NCI-H187 (cell line): ENCODE measurements at places on chromosomes 2 and 18.

GRCh38 chr2:63581298-63581961 lies 6.8 kb downstream of the WDPCP start:
- no peak for DNase-seq

DNA sequence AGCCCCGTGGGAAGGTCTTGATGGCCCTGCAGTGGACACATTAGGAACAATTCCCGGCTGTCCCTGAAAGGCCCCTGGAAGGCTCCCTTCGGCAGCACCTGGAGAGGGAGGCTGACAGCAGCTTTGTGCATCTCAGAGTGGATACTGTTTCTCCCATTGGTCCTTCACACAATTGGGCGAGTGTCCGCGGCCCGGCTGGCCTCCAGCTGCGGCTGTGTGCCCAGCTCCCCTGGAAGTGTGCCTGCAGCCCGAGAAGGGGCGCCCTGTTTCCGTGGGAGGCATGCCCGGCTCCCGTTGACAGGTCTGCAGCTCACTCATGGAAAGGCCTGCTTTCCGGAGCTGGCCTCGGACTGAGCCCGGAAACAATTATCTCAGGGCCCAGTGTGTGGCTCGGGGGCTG lies 103.7 kb downstream of the LPIN1 start:
- DNase-seq: no peak

GRCh38 chr2:201122276-201122675 lies 6.3 kb downstream of the CFLAR start:
- no peak for DNase-seq

- DNase-seq: no peak
Observed at GRCh38 chr2:23584054-23584745, 199.2 kb downstream of the KLHL29 start.

- no peak for DNase-seq
Observed at GRCh38 chr2:236592821-236593220, 23.2 kb downstream of the ACKR3 start.

DNA sequence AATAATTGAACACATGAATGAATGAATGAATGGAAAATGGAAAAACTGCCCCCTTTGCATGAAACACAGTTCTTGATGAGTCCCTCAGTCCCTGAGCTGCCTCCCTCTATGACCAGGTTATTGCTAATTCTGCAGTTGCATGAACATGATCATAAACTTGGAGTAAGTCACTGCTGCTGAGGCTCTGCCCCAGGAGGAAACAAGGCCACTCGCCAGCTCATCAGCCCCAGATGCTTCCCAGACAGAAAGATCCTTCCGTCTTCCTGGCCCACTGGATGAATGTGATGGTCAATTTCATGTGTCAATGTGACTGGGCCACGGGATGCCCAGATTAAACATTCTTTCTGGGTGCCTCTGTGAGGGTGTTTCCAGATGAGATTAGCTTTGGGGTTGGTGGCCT lies 16.4 kb downstream of the GPR45 start:
- no peak for DNase-seq

- no peak for DNase-seq
Observed at GRCh38 chr2:118119158-118119727, 31.0 kb downstream of the INSIG2 start.

DNA sequence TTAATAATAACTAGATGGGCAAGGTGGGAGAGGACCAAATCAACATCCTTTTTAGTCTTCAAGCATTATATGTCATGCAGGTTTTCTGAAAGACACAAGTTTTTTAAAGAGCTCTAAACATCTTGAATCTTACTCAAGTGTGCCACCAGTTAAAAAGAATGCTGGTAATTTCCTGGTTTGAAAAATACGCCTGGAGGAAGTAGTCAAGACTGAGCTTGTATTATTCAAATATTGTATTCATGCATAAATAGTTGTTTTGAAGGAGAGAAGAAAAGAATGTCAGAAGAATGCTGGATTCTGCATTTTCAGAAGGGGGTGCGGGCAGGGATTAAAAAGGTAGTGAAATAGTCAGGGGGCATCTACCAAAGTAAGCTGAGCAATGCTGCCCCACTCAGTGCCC lies 90.7 kb downstream of the WDPCP start:
- no peak for DNase-seq

DNA sequence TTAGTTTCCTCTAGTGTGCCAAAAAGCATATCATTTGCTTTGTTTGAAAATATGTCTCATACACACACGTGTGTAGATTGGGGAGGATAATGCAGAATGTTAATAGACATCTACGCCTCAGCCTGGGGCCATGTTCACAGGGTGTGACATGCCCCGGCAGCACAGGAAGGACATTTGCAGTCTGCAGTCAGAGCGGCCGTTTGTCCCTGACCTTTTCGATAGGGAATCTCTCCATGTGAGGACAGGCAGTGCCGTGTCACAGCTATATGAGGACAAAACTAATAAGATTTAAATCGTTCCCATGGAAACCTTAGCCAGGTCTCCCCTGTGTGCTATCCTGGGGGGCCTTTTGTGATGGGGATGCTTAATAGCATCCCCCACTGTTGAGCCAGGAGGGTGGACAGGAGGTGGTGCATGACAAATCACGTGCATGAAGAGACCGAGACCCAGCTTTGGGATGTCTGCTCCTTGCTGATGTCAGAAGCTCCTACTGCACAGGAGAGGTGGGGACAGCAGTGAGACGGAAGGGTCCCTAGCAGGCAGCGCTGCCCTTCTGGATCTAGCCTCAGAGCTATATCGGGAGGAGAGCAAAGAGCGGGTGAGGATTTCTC lies 100.6 kb downstream of the RNF144A start:
- no peak for DNase-seq

DNA sequence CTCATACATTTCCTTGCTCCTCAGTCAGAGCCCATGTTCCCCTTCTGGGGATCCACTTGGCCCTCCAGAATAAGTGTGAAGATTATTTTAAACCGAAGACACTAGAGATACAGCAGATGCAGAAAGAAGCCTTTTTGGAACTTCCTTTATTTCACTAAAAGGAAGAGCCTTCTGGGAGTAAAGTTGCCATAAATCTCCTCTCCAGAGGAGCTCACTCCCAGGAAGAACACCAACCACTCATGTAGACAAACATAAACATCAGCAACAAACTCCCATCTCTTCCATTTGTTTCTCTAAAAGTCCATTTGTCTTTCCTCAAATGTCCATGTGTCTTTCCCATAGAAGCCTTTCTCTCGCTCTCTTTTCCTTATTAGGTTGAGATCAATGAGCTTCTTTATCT lies 62.4 kb upstream of the MSH6 start:
- DNase-seq: no peak

GRCh38 chr2:54499661-54500060 lies 43.5 kb downstream of the SPTBN1 start:
- DNase-seq: no peak

DNA sequence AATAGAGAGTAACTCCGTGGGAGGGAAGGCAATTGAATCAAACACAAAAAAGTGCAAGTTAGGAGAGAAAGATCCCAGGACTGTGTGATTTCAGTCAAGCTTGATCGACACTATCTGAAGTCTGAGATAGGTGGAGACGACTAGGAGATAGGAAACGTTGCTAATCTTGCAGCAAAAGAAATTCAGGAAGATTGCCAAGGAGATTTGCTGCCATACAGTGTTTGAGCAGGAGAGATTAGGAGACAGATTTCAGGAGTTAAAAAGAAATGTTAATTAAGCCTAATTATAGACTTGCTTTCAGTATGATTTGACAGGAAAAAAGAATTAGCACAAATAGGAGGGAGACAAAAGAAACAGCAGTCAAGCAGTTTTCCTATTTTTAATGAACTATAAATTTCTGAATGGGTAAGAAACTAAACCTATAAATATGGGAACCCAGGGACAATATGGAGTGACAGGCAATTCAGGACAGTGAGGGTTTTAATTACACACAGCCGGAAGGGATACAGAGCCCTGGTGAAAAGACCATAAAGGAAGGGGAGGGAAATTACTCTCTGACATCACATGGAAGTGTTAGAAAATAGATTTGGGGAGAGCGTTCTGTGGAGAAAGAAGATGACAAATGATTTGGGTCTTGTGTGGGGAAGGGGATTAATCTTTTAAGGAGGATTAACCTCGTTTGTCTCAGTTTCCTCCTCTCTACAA lies 72.6 kb downstream of the SUCLG1 start:
- DNase-seq: no peak

GRCh38 chr18:36724169-36724568 lies 104.6 kb downstream of the TPGS2 start:
- no peak for DNase-seq

DNA sequence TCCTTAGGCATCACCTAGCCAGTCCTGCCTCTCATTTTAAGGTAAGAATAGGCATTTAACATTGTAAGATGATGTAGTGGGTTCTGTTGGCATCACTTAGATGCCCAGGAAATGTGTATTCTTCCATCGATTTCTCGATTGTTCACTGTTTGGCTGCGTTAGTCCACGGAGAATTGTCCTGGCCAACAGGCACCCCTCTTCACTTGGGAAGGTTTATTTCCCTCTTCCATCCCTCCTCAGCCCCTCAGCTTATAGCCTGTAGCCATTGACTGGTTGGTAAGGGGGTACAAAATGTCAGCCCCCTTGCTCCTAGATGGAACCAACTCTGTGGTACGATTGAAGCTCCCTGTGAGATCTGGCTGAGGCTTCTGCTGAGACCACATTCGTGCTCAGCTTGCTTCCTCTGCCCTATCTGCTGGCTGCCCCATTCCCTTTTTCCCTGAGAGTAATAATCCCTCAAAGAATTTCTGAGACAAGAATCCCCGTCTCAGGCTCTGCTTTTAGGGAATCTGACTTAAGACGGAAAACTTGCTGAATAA lies 43.4 kb downstream of the PLEKHA3 start:
- no peak for DNase-seq

DNA sequence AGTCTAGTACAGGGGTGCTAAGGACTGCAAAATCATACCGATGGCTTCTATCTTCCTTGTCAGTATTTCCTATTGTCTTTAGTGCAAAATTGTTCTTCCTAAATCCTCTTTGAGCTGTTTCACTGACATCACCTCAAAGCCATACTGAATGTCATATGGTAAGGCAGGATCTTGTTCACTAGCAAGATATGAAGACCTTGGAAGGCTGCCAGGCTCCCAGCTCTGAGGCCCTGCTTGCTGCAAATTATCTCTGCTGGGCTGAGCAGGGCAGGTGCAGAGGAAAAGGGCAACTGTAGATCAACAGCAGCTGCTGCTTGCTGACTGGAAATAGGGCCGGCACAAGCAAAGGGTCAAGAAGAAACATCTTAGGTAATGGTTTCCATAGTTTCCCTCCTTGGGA lies 58.2 kb downstream of the PMAIP1 start:
- DNase-seq: peak; percentile 74

DNA sequence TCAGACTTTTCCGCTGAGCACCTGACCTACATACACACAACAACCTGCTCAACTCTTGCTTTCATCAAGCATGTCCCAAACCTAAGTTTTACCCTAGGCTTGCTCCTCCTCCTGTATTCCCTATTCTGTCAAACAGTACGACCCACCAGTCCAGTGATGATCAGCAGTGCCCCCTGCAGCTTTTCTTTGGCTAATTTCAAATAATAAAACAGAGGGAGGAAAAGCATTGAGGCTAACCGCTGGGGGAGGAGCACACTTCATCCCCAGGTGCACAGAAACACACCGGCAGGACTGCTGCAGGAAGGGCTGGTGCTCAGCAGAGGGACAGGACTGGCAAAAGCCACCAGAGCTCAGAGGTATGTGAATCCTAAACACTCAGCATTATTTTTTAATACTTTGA lies 21.2 kb downstream of the E2F6 start:
- no peak for DNase-seq

DNA sequence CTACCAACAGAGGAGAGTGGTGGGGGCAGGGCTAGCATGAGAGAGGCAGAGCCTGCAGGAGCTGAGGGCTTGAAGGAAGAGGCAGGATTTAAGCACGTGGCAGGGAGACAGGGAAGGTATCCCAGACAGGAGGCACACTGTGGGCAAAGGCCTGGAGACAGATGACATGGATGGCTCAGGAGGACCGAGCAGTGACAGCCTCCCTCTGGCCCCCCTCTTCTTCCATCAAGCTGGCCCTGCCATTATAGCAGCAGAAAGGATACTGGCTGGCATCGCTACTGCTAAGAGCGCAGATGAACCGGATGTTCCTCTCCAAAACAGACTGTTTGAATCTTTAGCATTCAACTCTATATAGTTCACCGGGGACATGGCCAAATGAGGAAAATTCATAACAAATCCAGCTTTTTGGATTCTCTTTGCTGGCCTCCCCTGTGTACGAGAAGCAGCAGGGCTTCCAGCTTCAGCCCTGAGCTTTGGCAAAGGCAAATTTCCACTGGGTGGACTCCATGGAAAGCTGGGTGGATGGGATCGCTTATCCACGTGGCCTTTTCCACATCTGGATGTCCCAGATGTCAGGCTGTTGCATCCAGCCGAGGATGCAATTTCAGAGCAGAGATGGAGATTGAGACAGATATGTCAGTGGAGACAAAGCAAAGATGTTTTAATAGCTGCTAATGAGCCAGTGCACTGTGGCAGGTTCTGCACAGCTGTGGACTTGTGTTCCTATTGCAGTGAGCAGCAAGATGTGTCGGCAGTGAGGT lies 36.2 kb downstream of the CAPN13 start:
- DNase-seq: no peak

- DNase-seq: no peak
Observed at GRCh38 chr2:168536925-168537466, 80.9 kb downstream of the CERS6 start.

GRCh38 chr18:54926593-54927325 lies 32.5 kb downstream of the CCDC68 start:
- DNase-seq: no peak

- DNase-seq: no peak
Observed at GRCh38 chr2:60520151-60520876, 33.1 kb downstream of the BCL11A start.
